ENCODE measurements at places on chromosomes 5 and 9.

DNA sequence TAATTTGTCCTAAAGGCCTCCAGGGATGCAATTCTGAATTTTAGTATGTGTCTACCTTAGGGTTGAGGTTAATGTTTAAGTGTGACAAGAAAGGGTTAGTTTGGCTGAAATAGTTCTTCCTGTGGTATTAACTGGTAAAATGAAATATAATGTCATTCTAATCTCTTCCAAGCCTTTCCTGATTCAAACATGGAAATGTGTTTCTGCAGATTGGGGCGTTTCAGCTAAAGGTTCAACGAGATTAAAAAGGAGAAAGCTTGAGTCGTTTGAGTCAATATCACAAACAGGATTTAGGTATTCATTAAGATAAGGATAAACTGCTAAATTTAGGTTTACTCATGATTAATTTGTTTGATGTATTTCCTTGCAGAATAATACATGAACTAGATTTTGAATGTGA, 34.4 kb upstream of the ALDOB start:
- no peak for DNase-seq

GRCh38 chr5:132296412-132297016, 2.3 kb downstream of the SLC22A4 start:
- DNase-seq = no peak

GRCh38 chr9:23243523-23243922, 582.5 kb downstream of the ELAVL2 start:
- DNase-seq = no peak

DNA sequence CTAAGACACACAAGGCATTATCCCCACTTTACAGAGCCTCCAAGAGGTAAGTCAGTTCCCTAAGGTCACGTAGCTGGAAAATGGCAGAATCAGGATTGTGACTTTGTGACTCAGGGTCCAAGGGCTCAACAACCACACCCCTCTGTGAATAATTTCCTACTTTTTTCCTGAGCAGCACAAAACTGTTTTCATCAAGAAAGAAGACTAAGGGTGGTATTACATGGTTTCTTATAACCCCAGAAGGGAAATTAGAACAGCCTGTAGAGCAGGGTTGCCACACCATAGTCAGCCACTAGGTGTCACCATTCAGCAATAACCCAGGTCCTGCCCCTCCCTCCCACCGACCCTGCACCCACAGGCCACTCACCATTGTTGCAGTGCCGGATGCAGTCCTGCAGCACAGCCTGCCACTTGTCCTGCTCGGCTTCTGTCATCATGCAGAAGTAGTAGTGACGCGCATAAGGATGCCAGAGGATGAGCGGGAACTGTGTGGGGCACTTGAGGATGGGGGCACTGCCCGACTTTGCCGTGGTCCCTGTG, 72.1 kb downstream of the LRSAM1 start:
- DNase-seq = no peak

DNA sequence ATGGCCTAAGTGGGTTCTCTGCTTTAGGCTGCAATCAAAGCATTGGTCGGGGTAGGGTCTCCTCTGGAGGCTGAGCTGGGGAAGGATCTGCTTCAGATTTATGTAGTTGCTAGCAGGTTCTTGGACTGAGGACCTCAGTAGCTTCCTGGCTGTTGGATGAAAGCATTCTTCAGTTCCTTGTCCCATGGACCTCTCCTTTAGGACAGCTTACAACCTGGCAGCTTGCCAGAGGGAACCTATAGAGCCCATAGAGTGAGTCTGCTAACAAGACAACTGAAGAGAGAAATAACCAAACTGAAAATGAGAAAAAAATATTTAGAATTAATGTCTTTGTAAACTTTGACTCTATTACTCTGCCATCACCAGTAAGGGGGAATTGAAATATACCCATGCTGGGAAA, 12.4 kb downstream of the MRPS30 start:
- DNase-seq = no peak

DNA sequence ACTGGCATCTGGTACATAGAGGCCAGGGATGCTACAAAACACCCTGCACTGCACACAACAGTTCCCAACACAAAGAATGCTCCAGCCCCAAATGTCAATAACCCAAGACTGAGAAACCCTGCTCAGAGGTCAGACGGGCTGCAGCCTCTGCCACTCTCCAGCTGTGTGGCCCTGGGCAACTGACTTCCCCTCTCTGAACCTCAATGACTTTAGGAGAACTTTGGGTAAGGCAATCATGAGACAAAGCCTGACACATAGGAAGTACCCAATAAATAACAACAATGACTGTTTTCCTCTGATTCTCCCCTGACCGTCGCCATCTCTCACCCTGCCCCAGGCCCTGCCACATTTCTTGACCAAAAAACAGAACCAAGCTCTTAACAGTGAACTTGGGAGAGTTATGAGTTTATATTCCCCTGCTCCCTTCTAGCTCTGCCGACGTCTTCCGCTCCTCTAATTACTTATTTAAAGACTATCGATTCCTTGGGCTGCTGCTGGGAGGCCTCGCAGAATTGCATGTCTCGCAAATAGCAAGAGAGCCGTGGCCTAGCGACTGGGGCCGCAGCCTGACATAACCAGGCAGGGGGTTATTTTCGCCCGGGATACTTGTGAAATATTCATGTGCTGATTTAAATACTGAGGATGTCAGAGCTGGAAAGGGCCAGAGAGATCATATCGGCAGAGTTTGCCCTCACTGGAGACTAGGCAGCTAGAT, 24.5 kb upstream of the CRB2 start:
- DNase-seq = no peak

- DNase-seq = no peak
Observed at GRCh38 chr5:170402508-170402907, 13.3 kb upstream of the KCNMB1 start.

DNA sequence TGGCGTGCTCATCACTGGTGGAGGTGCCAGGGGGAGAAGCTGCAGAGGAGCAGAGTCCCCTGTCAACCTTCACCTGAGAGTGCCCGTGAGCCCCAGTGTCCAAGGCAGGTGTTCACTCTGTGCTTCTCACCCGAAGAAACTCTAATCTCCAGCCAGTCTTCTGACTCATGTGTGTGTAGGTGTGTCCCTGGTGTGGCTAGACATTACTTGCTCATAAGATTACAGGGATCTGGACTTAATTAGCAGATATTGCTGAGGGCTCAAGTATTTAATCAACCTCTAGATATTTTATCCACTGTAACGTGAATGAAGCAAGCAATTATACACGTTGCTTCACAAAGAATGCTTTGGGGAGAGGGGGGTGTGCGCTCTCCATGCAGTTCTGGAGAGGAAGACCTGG, 72.5 kb downstream of the MED10 start:
- no peak for DNase-seq

DNA sequence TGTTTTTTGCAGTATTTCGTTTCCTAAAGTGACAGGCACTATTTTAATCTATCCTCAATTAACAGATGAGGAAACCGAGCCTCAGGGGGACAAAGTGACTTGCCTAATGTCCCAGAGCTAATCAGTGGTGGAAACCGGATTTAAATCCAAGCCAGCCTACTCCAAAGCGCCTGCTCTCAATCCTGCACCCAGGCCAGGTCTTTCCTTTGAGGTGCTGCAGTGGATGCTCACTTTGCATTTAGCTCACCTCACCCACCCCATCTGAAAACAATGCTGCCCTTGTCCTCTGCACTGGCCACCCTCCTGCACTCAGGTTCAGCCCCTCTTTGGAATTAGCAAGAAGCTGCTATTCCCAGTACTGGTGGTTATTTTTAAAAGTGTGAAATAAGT, 16.0 kb downstream of the ANGPTL2 start:
- no peak for DNase-seq

- DNase-seq = no peak
Observed at GRCh38 chr9:33234511-33235467, 5.2 kb upstream of the SPINK4 start.

DNA sequence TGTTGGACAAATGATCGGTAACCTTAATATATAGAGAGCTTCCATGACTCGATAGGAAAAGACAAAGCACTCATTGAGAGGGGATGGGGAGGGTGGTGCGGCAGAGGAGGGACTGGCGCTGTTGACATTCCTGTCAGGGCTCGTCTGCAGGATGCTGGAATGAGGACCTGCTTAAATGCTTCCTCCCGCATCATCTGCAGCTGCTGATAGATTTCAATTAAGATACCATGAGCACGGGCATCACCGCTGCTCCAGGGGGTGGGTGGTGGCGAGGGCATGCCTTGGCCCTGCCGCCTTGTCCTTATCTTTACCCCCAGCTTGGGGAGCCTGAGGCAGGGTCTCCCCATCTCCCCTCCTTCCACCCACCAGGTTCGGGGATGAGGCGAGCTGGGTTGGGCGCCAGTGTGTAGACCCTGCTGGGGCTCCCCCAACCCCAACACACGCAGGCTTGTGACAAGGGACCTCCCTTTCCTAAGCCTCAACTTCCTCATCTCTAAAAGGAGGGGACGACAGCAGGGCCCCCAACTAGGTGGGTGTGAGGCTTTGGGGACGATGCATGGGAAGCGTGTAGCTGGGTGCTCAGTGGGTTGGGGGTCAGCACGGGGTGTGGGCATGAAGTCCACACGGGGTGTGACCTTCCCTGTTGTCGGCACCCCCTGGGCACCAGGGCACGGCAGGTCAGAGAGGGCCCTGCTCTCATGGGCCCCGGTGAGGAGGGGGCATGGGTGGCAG, 11.7 kb upstream of the QRFP start:
- DNase-seq = no peak

- DNase-seq = no peak
Observed at GRCh38 chr5:147573211-147573610, 63.3 kb upstream of the DPYSL3 start.

- peak; percentile 76 for DNase-seq
Observed at GRCh38 chr9:32579706-32580331, 6.9 kb upstream of the NDUFB6 start.

DNA sequence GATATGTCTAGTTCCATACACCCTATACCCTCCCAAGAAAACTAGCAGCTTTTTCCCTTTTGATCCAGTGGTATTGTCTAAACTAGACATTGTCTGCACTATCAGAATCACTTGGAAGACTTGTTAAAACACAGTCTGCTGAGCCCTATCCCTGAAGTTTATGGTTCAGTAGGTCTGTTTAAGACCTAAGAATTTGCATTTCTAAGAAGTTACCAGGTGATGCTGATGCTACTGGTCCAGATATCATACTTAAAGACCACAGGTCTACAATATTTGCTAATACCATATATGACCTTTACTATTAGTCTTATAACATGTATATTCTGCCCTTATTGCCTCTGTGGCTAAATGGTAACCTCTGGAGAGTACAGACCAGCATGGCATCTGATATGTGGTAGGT, 23.3 kb downstream of the SKIC3 start:
- DNase-seq = no peak

- no peak for DNase-seq
Observed at GRCh38 chr9:3332802-3333201, 193.0 kb downstream of the RFX3 start.

DNA sequence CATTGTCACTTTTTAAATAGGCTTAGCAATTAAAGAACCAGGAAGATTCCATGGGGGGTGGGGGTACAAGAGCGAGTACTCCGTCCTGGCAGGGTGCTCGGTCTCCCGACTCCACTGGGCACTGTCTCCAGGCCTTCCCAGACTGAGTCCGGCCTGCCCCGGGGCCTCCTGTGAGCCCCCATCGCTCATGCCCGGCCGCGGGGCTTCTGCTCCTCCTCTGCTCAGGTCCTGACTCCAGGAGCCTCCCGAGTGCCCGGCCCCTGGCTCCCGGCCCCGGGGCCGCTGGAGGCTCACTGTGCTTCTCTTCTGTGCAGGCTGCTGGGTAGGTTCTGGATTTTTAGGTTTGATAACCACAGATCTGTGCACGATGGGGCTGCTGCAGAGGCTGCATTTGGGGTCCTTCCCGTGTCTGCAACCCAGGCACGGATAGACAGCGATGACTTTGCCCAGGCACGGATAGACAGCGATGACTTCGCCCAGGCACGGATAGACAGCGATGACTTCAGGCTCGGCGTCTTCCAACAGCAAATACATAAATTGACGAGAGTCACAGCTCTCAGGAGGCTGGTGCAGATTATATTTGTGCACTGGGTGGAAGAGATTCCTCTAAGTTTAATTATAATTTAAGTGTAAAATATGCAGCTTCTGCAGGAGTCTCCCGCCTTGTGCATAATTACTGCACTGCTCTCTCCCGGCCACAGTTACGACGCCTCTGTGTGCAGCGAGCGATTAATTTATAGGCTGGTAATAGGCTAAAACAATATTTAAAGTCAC, 74.8 kb upstream of the RXRA start:
- no peak for DNase-seq

GRCh38 chr9:129907201-129907600, 71.9 kb downstream of the USP20 start:
- DNase-seq = no peak

DNA sequence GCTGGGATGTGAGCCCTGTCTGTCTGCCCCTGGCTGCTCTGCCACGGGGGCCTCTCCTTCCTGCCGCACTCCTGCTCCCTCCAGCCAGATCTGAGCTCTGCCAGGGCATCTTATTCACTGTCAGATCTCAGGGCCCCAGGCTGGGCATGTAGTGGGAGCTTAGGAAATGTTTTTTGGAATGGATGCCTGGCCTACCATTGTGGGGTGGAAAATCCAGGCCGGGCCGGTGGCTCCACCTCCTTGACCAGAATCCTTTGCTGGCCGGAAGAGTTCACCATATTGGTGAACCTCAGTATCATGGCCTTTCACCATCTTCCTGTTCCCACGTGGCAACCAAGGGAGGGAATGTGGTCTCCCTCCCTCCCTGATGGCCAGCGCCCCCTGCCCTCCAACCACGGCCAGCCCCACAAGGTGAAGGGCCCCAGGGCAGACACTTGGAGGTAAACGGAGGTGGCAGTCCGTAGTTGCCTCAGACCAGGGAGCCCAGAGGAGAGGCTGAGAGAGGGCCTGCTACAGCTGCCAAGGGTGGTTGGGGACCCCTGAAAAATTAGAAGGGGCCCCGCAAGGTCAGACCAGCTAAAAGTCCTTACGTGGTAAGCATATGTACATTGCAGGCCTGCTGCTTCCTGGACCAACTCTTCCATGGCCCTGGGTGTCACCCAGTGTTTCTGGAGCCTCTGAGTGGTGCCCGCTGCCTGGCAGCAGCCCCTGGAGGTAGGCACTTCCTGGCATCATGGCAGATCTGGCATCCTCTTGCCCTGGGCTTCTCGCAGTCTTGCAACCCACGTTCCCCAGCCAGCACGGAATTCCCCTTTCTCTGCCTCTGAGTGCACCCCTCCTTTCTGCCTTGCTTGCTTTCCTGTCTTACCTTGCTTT, 153.3 kb downstream of the RGS3 start:
- DNase-seq = no peak

- DNase-seq = no peak
Observed at GRCh38 chr9:136700959-136701667, 11.3 kb upstream of the DIPK1B start.

DNA sequence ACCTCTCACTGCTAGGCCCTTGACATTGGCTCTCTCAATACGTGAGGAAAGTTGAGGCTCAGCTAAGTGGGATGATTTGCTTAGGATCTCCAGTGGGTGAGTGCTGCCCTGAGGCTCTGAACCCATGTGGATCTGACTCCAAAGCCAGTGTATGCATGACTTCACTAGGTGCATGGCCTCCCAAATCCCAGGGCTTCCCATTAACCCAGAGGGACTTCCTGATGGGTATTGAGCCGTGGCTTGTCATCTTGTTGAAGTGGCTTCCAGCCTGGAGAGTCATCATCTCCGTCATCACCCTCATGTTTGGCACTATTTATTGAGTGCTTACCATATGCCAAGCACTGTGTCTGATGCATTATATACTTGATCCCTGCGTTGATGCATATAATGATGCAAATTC, 37.3 kb upstream of the TEX48 start:
- DNase-seq = no peak

GRCh38 chr9:20811872-20812271, 127.8 kb downstream of the FOCAD start:
- no peak for DNase-seq
